NCI-H1105 treated with DMSO at 0.1 percent for 48 hours (cell line): ENCODE measurements at places on chromosomes 3 and 15.

DNA sequence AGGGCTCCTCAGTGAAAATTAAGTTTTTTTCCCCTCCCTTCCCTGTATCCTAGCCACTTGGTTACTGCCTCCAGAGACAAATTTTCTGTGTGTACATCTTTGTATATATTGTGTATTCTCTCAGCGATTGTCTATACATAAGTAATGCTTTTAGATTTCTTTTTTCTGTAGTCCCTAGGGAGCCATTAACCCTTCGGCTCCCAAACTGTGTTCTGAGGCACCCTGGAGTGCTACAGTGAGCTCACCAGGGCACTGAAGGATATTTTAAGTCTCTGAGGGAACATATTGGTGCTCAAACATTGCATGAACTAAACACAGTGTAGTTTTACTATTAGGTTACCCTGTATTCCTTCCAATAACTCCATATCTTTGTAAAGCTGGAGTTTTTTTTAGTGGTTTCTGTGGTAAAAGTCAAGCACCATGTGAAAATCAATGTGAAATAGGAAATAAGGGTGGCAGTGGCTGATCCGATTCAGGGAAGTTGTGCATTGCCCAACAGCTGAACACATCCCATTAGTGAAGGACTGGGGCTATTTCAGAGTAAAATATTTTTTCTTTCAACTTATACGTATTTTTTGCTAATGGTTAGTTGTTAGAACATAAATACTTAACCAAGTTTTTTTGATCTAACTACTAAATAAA lies 43.0 kb downstream of the USP13 start:
- DNase-seq = no peak

DNA sequence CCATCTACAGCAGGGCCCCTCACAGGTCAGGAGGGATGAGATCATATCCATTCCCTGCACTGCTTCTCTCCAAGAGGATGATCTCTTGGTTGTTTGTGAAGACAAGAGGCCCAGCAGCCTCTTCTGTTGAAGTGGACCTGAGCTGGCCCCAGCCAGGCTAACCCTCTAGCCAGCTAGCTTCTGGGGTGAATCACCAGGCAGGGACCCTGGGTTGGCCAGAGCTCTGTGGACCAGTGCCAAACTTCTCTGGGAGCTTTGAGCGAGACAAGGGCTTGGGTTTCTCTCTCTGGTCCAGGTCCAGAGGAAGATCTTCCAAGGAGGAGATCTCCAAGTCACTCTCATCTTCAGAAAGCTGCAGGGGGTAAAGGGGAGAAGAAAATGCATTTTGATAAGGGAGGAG lies 52.7 kb downstream of the CLDN18 start:
- no peak for DNase-seq

DNA sequence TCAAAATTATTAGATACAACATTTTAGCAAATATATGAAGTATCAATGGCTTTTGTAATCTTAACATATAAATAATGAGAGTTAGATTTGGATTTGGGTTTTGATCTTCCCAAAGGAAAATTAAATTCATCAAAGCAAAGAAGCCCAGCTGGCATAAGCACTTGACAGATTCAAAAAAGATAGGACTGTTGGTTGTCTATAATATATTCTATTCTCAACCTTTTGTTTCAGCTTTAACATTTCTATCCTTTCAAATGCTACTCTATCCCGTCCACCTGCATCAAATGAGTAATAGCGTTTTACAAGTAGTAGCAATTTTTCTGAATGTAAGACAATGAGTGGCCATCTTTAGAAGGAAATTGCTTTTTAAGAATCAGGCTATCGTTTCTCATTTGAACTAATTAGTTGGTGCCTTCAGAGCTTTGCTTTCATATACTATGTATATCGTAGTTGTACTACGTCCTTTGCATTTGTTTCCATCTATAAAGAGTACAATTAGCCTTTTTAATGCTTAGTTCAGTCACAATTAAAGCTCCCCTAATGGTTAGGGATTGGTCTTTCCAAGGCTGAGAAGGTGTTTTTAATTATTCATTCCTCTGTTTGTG lies 278.0 kb downstream of the UBE2E2 start:
- DNase-seq = peak; percentile 66

- DNase-seq = no peak
Measured at GRCh38 chr15:40623361-40623760, 29.3 kb downstream of the KNL1 start.

GRCh38 chr3:108219336-108219735 lies 2.9 kb downstream of the IFT57 start:
- no peak for DNase-seq

GRCh38 chr3:62823461-62824050 lies 51.7 kb downstream of the CADPS start:
- no peak for DNase-seq

DNA sequence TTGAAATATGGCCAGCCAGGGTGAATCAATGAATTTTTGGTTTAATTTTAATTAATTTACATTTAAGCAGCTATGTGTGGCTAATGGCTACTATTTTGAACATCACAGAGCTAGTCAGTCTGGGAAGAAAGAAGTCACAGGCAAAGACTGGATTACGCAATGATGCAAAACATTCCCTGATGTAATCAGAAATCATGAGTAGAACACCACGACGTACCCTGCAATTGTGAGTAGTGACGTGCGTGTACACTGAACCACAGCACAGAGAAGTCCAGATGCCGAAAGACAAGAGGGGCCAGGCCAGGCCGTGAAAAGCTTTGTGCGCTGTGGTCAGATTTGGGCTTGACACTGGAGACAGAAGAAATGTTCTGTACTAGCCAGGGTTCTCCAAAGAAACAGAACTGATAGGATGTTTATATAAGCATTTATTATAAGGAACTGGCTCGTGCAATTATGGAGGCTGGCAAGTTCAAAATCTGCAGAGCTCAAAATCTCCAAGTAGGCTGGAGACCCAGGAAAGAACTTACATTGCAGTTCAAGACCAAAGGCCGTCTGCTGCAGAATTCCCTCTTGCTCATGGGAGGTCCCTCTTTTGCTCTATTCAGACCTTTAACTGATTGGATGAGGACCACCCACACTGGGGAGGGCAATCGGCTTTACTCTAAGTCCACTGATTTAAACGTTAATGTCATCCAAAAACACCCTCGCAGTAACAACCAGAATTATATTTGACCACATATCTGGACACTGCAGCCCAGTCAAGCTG lies 44.6 kb downstream of the SH3BP5 start:
- no peak for DNase-seq

GRCh38 chr3:171066206-171066605 lies 39.7 kb upstream of the SLC2A2 start:
- no peak for DNase-seq

DNA sequence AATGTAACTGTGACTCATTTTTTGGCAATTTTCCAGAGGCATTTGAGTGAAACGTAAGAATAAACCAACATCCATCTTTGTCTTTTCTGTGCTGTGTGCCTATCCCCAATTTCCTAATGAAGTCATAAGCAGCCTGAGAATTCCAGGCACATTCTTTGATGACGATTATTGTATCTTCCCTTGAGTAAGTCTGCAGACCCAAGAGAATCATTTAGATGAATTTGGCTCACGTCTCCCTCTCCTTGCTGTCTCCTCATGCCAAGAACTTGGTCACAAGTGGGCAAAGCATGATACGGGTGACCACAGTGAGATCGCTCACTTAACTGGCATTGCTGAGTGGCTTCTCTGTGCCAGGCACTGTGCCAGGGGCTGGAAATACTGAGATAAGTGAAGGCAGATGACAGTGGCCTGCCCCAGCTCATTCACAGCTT lies 384.5 kb upstream of the IL12A start:
- DNase-seq = no peak

GRCh38 chr3:15347063-15347736 lies 14.8 kb upstream of the SH3BP5 start:
- no peak for DNase-seq

- no peak for DNase-seq
Measured at GRCh38 chr3:110456001-110456400, 615.6 kb upstream of the NECTIN3 start.

GRCh38 chr15:84872009-84872910 lies 12.2 kb upstream of the SLC28A1 start:
- DNase-seq = no peak

DNA sequence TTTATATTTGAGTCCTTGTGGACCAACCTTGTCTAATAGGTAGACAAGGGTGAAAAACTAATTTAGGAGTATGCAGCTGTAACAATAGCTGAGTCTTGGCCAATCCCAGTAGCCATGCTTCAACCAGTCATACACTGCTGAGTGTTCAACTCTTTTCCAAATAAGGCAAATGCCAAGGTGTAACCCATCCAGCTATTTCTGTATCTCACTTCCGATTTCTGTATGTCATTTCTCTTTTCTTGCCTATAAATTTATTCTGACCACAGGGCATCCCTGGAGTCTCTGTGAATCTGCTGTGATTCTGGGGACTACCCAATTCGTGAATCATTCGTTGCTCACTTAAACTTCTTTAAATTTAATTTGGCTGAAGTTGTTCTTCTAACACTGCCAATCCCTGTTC lies 93.2 kb downstream of the MAGI1 start:
- no peak for DNase-seq
